ENCODE measurements at places on chromosomes 11 and 22. TPM values are rescaled to one million over a fixed set of nuclear protein-coding genes. Genes with fewer than 3 reads are reported as not detected.

The MRGPRX4 gene
- 0.51 TPM for total RNA-seq

GRCh38 chr11:75330291-75330690 lies 21.2 kb downstream of the ARRB1 start:
- DNase-seq = no peak

The CD3E gene
- total RNA-seq = not detected

DNA sequence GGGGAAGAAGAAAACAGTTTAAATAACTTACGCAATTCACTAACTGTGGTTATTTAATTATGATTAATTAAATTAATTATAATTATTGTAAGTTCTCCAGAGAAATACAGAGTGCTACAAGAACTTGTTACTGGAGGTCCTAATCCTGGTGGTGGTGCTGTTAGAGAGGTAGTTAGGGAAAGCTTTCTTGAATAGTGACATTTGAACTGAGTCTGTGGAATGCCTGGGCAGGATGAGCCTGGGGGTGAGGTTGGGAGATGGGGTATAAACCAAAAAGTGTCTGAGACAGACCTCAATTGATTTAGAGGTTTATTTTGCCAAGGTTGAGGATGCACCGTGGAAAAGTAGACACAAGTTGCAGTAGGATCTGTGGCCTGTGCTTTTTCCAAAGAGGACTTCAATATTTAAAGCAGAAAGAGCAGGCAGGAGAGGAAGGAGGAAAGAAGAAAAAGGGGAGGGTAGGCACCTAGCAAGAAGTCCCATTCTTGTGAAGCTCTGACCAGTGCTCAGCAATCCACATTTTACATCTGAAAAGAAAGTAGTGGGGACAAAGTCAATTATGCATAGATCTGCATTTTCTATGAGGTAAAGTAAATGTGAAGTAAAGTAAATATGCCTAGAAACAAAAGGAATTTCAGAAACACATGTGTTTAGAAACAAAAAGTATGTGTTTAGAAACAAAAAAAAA lies 4.4 kb upstream of the ZNF202 start:
- DNase-seq = no peak

The ALDH3B1 gene
- 0.68 TPM for total RNA-seq

DNA sequence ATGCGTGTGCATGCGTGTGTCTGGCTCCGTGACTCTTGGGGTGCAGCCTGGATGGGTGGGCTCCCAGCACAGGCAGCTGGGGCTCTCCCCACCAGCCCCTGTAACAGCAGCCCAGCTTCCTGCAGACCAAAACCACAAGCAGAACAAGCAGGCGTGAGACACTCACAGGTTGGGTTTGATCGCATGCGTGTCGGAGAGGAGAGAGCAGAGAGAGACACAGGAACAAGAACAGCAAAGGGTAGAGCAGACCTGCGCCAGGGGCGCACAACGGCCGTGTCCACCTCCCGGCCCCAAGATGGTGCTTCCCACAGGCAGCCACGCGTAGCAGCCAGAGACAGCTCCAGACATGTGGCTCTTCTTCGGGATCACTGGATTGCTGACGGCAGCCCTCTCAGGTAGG lies at the start of gene CD6:
Gene CD6 (plus strand): TSS at position 161 of the 400 bp plus-strand sequence. CDS start 186 bp downstream, at position 347.
- DNase-seq = no peak

GRCh38 chr11:58577555-58578135 lies 1.2 kb upstream of the ZFP91 start:
- peak; percentile 88 for DNase-seq

The CDON gene
- 3.6 TPM for total RNA-seq

- no peak for DNase-seq
These were observed 51.4 kb downstream of the NF2 start for GRCh38 chr22:29654882-29655281.

DNA sequence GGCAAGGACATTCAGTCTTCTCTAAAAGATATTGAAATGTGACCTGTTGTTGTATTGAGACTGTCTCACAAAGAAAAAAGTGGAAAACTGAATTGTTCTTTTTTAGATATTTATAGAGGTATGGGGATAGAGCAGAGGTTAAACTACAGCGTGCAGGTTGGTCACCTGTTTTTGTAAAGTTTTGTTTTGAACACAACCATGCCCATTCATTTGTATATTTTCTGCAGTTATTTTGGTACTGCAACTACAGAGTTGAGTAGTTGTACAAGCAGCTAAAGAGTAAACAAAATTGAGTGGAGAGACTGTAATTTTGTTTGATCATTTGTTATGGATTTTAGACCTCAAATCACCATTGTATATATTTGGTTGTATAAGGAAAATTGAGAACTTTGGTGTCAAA lies 11.3 kb downstream of the EED start:
- DNase-seq = no peak

GRCh38 chr11:69840371-69841169 lies 21.4 kb upstream of the FGF3 start:
- no peak for DNase-seq

DNA sequence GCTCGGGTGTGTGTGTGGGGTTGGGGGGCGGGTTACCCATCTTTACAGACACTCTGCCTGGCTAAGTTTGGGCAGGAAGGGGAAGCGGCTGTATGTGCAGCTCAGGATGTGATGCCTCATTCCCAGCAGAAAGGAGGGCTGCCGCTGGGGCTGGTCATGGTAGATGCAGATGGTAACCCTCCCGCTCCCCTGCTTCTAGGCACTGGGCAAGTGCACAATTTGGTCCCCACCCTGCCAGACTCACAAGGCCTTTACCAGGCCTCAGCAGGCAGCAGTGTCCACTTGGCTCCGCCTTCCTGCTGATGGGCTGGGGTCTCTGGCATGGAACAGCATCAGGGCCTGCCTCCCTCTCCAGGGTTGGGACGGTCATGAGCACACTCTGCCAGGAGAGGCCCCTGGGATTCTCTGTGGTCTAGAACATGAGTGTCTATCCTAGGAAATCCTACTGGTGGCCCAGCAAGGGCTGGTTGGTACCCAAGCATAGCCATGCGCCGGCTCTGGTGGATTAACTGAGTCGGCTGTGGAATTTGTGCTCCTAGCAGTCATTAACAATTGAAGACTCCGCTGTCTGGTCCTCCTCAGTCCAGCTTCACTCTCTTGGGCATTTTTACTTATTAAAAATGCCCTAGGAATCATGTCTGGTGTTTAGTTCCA lies 4.2 kb downstream of the LMO1 start:
- DNase-seq = no peak

The CHRM4 gene
- 0.17 TPM for total RNA-seq

The CBX6 gene
- 22.1 TPM for total RNA-seq

DNA sequence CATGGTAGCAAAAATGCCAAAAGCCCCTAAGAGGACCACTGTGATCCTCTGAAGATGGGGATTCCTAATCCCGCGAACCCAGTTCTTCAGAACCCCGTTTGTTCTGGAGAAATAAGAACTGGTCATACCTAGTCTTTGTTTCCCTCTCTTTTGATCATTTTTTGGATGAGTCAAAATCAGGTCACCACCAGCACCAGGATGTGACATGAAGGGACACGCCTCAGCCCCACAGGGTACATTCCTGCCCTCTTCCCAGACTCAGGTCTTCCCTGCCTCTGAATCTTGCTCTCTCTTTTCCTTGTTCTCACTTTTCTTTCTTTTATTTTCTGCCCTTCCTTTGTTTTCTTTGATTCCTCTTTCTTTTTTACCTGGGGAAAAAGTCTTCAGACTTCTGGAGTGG lies 14.6 kb upstream of the ANO1 start:
- no peak for DNase-seq

GRCh38 chr11:134176284-134176683 lies 47.5 kb downstream of the NCAPD3 start:
- DNase-seq = no peak

DNA sequence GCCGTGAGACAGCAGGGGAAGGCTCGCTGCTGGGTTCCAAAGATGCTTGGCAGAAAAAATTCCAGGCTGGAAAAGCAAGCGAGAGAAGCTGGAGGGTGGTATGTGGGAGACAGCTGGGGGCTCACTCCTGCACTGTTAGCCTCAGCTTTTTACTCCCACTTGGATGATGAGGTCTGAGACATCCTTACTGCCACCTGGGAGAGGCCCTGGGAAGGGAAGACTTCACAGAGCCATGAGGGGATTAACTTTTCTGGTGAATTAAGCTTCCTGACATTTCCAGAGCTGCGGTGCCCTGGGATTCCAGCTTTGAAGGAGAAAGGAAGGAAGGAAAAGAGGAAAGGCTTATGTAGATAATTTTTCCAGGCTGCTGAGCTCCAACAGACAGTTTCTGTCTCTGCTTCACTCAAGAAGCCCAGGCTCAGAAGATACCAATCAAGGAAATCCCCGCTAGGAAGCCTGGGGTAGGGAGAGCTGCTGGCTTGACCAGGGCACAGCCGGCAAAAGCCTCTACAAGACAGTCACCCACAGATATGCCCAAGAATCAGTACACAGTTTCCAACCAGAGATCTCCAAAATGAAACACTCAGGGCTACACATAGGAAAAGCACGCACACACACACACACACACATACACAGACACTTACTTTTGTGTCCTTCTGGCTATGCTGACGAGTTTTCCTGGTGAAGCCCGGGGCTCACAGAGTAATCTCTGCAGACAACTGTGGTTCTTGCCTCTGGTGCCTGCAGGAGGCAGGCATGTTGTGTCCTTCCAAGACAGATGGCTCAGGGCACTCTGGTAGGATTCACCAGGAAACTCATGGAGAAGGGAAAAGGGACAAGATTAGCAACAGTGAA lies 907 bp downstream of the MCHR1 start:
- peak; percentile 49 for DNase-seq

The MGAT3 gene
- total RNA-seq = not detected

DNA sequence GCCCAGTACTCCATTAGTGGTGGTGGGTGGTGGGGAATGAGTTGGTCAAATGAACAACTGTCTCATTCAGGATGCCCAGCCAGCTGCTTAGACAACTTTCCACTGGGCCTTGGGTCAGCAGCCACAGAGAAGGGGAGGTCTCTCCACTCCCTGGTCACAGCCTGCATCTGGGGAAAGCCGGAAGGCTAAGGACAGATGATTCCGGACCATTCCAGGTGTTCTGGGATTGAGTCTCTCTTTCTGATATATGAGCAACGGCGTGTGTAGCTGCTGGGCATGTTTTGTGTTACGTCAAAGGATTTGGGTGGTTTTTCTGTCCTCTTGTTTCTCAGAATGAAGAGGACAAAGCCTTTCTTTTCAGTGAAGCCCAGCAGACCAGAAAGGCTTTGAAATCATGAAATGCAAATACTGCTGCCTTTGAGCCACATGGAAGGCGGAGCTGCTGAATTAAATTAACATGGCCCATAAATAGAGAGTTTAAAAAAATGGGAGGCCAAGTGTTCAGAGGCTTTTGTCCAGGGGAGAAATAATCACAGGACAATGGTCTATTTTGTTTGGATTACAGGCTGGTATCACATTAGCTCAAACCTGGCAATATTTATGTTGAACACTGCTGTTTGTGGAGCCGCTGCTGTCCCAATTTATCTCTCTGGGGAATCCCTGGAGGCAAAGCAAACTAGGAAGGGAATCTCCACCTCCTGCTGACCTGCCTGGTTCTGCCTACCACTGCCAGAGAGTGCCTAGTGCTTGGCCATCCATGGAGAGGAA lies 234.4 kb upstream of the E2F8 start:
- DNase-seq = peak; percentile 19

DNA sequence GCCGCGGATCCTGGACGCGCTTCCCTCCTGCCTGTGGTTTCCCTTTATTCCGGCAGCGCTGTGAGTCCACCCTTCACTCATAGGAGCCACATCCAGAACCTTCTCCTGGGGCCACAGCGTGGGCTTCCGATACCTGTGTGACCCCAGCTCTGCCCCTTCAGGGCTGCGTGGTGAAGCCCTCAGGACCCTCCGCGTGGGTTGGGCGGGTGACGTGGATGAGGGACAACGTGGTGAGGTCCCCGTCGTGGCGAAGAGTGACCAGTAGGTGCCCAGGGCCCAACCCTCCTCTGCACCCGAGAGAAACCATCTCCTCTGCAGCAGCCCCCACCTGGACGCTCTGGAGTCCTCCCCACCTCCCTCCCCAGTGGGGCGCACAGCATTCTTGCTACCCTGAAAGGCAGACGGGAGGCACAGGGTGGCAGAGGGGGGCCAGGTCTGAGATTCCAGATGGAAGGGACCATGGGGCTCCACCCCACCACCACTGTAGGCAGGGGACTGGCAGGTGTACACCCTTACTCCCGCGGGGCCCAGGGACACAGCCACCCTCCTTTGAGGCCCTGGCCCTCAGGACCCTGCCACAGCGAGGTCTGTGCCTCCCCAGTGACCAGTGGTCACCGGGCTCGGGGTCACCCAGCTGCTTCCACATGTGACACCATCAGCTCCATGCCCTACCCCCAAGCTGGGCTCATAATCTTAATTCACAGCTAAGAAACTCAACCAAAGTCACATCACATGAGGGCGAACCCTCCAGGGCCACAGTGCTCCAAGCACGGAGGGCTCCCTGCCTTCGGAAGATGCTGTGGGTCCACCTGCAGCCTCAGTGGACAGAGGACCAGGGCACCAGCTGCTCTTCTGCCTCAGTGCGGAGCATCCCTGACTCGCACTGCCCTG lies 3.4 kb upstream of the ZBED4 start:
- DNase-seq = no peak

DNA sequence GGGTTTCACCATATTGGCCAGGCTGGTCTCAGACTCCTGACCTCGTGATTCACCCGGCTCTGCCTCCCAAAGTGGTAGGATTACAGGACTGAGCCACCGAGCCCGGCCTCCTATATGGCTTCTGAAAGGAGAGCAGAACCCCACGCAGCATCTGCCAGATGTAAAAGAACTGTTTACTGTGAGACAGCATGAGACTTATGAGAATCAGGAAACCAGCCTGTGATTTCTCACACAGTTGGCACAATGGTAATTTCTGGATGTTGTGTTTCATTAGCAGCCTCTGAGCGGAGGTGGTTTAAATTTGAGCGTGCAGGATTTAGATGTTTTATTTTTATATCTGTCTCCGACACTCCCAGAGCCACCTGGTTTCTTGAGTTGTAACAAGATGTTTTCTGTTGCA lies 33.8 kb downstream of the CEP164 start:
- DNase-seq = no peak

- DNase-seq = no peak
These were observed 128.3 kb downstream of the ARL14EP start for GRCh38 chr11:30451167-30451566.

- no peak for DNase-seq
These were observed 98.5 kb downstream of the SMCO4 start for GRCh38 chr11:93444617-93445073.

GRCh38 chr11:14347991-14348390 lies 11.0 kb downstream of the RRAS2 start:
- DNase-seq = no peak

The GAS2 gene
- total RNA-seq = 0.56 TPM

- DNase-seq = no peak
These were observed 832 bp upstream of the NAP1L4 start for GRCh38 chr11:2992997-2993325.

The LRP4 gene
- 2.2 TPM for total RNA-seq

- DNase-seq = no peak
These were observed 3.0 kb upstream of the WEE1 start for GRCh38 chr11:9570313-9571025.

GRCh38 chr11:61874853-61875252 lies 16.5 kb downstream of the FADS3 start:
- peak; percentile 28 for DNase-seq

- DNase-seq = peak; percentile 67
These were observed 683 bp downstream of the PLA2G6 start for GRCh38 chr22:38180841-38181452.

- peak; percentile 90 for DNase-seq
These were observed 15.7 kb upstream of the PGA3 start for GRCh38 chr11:61187505-61188130.

GRCh38 chr11:82465481-82465880 lies 268.2 kb downstream of the FAM181B start:
- DNase-seq = no peak
